GM12865 (cell line): ENCODE measurements at places on chromosomes 4 and X.

DNA sequence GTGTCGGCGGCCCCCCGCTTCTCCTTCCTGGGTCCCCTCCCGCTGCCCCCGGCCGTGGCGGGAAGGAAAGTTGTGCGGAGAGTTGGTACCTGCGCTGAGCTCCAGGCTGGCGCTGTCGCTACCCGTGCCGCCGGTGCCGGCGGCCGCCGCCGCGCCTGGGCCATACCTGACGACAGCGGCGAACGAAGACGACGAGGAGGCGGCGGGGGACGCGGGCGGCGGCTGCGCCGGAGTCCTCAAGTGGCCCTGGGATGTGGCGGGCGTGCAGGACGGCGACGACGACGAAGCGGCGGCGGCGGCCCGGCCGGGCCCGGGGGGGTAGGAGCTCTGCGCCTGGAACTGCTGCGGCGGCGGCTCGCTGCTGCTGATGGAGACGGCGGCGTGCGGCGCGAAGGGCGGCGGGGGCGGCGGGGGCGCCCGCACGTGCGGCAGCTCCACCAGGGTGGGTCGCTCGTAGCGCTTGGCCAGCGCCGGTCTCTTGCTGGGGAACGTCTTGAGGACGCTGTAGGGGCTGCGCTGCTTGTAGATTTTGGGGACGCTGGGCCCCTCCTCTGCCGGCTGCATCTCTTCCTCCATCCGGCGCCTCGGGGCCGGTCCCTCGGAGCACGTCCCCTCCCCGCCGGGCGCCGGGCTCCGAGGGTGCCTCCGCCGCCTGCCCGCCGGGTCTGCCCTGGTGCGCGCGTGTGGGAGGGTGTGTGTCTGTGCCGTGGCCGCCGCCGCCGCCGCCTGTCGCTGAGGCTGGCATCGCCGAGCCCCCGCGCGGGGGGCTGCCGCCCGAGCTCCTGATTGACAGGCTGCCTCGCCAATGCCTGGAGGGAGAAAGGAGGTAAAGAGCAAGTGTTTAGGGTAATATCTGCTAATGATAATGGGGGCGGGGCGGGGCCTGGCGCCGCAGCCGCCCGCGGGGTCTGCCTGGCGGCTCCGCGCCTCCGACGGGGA, 618 bp downstream of the BEND4 start:
- DNase-seq, result peak; percentile 53

- DNase-seq, result no peak
These were observed 139.9 kb downstream of the NDST3 start for GRCh38 chr4:118173956-118174725.

DNA sequence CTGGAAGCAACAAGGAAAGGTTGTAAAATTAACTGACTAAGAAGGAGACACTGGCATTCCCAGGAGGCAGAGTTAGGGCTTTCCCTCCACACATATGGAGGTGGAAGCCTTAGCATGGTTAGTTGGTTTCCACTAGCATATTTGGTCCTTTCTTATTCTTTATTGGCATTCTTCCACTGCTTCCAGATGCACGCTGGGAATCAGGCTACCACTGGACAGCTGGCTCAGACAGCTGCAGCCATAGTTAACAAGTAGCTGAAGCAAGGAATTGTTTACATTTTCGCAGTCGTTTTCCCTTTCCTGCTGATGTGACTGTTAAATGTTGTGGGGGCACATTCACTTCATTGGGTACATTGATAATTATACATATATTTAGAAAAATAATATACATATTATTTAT, 169.2 kb downstream of the GRIA2 start:
- DNase-seq, result no peak

- no peak for DNase-seq
These were observed 46.2 kb upstream of the TXK start for GRCh38 chr4:48180234-48180633.

DNA sequence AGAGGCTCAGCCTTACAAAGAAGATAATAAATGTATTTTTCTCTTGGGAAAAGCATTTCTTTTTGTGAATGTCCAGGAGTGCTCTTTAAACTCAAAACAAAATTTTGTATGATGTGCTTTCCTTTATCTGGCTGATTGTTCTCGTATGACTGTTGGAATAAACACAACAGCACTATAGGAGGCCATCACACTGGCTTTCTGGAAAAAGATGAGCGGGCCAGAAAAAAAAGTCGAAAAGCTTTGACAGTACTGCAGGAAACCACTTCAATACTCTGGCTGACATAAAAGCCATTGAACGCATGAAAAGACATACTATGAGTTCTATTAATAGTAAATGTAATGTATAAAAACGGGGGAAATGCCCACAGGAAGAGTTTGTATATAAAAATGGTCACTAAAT, 64.7 kb upstream of the CTSO start:
- no peak for DNase-seq

DNA sequence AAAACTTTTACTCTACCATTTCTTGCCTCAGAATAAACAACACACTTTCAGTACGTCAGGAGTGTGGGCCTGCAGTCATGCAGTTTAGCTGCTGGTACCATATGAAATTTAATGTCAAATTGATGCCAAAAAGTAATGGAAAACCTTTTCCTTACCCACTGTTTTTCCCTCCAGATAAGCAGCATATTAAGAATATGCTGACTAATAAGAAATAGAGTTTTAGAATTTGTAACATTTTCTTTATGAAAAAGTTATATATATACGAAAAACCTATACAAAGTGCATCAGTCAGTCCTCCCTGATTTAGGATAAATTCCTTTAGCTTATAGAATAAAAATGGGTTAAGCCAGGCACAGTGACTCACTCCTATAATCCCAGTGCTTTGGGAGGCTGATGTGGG, 206.8 kb upstream of the PPARGC1A start:
- DNase-seq, result no peak

DNA sequence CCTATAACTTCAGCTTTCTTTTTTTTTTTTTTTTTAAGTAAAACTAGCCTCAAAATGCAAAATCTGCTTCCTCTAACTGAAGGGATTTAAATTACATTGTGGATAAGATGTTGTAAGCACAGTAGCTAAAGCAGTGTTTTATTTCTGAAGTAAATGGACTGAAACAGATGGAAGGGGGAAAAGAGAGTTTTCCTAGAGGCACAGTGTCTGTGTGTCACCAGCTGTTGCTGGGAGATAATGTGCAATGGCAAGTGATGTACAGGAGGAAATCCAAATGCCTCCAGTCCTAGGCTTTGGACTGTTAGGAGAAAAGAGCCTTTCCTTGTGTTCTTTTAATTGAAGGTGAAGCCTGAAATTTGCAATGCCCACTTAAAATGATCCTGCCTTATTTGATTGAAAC, 672.1 kb downstream of the GRXCR1 start:
- DNase-seq, result no peak

DNA sequence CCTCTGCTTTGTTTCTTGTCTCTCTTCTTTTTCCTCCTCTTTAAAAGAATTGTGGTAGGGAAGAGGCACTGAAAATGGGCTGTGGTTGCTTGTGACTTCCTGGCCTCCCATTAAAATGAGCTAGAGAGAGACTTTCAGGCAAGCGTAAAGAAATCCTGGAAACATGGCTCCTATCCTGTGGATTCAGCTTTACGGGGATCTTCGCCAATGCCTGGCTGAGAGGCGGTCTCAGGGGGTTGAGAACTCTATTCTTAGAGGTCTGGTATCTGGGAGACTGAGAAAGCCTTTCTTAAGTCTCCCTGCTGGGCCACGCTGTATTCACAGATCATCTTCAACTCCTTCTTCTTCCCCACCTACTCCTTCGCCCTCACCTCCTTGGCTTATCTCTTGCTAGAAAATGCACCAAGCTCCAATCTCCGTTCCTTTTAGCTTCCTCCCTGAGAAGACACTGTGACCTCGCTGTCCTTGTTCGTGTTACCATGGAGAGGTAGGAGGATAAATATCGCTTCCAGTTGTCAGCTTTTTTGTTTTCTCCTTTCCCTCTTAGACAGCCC, 542 bp upstream of the KLF8 start:
- no peak for DNase-seq

DNA sequence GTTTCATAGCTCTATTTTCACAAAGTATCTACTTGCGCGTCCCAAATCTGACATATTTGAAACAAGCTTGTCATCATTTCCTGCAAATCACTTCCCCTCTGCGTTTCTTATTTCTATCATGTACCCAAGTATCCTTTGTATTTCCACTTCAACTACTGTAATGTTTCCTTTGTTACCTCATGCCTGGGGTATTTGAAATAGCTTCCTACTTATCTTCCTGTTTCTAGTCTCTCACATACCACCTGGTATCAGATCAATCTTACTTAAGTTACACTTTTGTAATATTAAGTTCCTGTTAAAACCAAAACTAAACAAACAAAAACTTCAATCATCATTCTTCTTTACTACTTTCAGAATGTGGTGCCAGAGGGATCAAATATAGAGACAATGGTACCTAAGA, 93.6 kb upstream of the SMAD1 start:
- no peak for DNase-seq

DNA sequence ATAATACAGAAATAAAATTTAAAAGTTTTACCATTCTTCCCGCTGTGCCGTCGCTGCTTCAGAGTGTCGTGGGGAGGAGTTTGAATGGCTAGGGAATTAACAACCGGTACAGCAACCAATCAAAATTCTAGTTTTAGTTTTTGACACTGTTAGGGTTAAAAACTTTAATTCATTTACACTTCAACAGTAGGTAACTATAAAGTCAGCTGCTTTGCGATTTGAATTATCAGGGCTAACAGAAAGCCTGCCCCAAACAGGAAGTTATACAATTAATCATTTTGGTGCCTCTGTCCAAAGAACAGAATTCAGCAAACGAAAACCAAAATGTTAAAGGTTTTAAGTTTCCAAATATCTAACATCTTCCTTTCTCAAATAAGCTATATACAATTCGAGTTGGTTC, 2.3 kb downstream of the HNRNPD start:
- no peak for DNase-seq

DNA sequence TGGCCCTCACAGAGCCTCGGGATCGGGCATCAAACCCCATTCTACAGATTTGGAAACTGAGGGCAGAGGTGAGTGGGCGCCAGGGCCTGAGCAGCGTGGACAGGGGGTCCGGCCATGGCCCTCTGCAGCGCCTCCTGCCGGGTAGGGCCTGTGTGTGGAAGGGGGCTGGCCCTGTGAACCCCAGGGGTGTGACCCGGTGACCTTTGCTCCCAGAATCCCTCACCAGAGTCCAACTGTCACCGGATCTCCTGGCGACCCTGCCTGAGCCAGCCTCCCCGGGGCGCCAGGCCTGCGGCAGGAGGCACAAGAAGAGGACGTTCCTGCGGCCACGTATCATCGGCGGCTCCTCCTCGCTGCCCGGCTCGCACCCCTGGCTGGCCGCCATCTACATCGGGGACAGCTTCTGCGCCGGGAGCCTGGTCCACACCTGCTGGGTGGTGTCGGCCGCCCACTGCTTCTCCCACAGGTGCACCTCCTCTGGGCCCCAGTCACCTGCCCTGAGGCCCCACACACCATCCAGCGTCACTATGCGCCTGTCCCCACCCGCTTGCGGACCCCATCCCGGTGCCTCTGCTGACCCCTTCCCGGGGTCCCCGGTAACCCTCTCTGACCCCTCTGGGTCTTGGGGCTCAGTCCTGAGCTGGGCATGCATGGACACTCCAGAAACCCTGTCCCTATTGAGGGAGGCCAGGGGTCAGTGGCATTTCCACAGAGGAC, 4.2 kb downstream of the HGFAC start:
- DNase-seq, result no peak

DNA sequence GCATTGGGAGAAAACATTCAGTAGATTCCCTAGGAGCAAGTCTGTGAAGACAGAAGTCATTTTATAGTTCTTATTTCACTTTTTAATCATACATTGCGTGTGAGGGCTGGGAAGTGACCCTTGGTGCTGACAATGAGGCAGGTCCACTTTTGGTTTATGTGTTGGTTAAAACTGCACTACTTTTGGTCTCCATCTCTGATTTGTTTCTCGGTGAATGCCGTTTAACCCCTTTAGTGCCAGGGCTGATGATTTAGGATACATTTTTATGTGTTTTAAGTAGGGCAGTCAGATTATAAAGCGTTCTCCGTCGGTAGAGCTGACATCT, 110.4 kb downstream of the AFF1 start:
- no peak for DNase-seq

DNA sequence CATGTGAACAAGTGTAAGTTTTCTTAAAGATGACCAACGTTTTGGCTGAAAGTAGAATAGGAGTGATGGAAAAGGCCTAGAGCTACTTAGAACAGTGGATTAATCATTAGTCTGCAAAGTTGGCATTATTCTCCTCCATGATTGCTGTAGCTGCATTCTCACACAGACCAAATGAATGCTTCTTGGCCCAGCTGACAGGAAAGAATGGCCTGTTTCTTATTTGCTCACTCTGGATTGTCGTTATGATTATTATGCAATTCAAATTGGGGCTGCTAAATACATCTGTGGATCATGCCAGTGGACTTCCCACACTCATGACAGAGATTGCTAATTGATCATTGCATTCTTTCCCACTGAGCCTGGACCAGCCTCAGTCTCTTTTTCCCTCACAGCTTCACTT, 285.0 kb downstream of the STIM2 start:
- no peak for DNase-seq

DNA sequence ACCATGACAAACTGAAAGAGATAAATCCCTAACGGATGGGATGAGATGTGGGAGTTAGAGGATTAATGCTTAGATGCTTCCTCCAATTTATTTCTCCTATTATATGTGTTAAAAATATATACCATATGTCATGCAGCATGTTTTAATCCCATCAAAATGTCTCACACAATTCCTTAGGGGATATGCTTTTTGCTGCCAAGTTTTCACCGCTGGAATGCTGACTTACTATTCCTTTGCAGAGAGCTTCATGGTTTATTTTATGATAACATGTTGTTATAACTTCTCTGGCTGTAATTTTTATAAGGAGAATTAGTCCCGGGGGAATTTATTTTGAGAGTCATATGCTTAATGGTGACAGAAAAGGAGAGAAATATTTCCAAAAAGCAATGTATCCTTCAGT, 670.3 kb downstream of the IL1RAPL1 start:
- no peak for DNase-seq

- no peak for DNase-seq
These were observed 3.2 kb downstream of the RGS12 start for GRCh38 chr4:3295837-3296624.

DNA sequence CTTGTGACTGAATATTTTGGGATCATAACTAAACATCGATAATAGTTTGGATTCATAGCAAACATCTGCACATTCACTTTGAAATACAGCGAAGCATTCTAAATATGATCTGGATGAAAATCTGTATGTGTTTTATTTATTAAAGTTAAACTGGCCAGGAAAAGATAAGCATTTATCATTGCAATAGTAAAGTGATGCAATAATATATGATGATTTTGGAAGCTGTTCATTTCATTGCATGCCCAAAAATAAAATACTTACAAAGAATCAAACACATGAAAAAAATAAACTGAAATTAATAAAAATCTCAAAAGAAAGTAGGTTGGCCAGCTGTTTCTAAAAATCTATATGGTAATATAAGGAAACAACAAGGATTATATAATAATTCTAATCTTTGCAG, 1.9 kb downstream of the PRDM5 start:
- no peak for DNase-seq

DNA sequence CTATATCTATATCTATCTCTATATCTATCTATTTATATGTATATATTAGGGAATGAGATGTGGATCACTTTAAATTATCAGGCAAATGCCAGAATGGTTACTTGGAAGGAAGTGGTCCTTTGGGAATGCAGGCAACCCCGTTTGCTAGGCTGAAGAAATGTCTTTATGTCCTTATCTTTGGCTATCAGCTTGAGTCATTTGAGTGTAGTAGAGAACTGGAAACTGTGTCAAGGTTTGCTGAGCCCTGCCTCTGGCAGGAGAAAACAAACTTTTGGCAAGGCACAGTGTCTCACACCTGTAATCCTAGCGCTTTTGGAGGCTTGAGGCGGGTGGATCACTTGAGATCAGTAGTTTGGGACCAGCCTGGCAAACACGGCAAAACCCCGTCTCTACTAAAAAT, 167.3 kb downstream of the ACTRT1 start:
- no peak for DNase-seq
